ENCODE measurements at places on chromosomes 12 and 14.

DNA sequence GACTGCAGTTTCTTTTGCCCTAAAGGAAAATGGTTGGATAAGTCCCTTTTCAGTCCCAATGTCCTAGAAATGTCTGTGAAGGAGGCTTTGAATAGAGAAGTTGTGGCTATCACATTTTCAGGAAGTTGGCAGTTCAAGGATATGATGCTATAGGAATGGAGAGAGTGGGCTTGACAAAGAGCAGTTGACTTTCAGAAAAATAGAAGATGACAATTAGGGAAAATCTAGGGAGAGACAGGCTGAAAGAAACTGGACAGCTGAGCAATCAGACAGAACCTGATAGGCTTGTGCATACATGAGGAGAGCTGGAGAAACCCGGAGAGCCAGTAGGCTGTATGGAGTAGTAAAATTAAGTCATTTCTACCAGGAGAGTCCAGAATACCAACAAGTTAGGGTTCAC is 50.5 kb downstream of the LMNTD1 start:
- no peak for DNase-seq

DNA sequence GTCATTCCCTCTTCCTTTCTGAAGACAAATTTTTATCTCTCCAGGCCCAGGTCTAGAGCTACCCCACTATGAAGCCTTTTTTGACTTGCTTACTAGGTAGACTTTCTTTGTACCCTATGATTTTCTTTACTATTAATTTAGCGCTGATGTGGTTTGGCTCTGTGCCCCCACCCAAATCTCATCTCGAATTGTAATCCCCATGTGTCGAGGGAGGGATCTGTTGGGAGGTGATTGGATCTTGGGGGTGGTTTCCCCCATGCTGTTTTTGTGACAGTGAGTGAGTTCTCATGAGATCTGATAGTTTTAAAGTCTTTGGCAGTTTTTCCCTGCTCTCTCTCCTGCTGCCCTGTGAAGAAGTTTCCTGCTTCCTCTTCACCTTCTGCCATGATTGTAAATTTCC is 118.1 kb downstream of the SLC38A1 start:
- DNase-seq = no peak

GRCh38 chr14:51520087-51520486 is 131.6 kb upstream of the FRMD6 start:
- DNase-seq = peak; percentile 38

GRCh38 chr14:89146274-89146673 is 270.8 kb downstream of the FOXN3 start:
- peak; percentile 56 for DNase-seq

GRCh38 chr14:103073367-103073875 is 10.6 kb upstream of the LBHD2 start:
- no peak for DNase-seq

- DNase-seq = no peak
Observed at GRCh38 chr14:93011650-93012325, 88.8 kb downstream of the CHGA start.

All from GM23248 (cell line).